Foreskin fibroblast (primary cell): ENCODE measurements at places on chromosomes 2 and 18.

- no peak for DNase-seq
These were observed 181.7 kb upstream of the CRIM1 start for GRCh38 chr2:36173760-36174404.

- DNase-seq, result no peak
These were observed 19.2 kb downstream of the RALB start for GRCh38 chr2:120271711-120272379.

DNA sequence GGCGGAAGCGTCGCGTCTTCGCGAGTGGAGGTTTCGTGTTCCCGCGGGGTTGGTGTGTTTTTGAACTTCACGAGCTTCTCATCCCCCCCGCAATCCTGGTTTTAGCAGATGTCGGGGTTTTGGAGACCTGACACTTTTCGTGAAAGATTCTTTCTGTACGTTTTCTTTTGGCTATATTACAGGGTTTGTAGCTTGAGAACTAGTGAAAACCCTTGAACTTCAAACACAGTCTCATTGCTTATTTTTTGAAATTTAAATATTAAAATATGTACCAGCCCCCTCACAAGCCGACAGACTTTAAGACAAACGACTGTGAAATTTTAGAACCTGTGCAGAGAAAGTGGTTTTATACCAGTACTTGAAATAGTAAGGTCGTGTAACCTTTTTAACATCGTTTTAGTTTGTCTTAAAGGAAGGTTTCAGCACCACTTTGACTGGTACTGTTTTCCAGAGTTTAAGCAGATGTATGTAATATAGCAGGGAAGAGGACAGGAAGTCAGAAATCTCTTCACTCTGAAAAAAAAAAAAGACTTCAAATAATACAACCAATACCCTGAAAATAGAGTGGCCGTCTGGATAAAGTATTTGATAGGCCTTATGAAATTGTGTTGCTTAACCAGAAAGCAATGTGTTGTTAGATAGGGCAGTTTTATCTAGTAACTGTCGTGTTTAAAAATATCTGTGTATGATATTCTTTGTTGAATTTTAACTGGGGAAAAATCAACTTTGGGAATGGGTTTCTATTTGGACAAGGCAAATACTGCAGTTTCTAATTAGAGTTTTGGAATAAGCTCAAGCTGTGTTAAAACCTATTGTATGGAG lies 1.4 kb downstream of the SPATS2L start:
- DNase-seq, result peak; percentile 62

DNA sequence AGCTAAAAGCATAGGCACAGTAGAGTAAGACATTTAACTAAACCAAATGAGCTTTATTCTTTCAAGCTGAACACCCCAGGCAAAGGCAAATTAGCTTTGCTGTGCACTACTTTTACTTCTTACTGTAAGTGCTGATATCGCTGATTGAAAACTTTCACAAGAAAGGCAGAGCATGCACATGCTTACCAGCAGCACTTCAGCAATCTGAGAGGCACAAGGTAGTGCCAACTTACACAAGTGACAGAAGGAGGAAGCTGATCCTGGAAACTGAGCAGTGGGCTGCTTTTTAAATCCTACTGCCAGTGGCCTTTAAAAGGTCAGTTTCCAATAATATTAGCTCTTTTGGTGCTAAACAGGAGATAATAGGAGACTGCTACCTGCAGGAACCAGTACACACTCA lies 43.9 kb downstream of the LANCL1 start:
- DNase-seq, result no peak

GRCh38 chr2:22483036-22483435 lies 901.9 kb upstream of the KLHL29 start:
- no peak for DNase-seq

GRCh38 chr2:60549238-60549927 lies 4.1 kb downstream of the BCL11A start:
- peak; percentile 51 for DNase-seq

- peak; percentile 3 for DNase-seq
These were observed 75.8 kb downstream of the CCDC148 start for GRCh38 chr2:158380746-158381145.

DNA sequence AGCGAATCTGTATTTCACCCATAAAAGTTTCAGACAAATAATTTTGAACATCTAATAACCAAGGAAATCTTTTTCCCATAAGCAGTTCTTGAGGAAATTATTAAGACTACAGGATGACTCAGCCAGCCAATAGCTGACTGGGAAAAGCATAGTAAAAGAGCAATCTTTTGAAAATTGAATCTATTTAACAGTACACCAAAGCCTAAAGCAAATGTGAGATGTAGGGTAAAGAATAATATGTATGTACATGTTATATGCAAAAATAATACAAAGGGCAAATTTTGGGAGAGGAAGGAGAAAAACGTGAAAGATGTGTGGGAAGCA lies 12.6 kb upstream of the KDSR start:
- DNase-seq, result peak; percentile 29

DNA sequence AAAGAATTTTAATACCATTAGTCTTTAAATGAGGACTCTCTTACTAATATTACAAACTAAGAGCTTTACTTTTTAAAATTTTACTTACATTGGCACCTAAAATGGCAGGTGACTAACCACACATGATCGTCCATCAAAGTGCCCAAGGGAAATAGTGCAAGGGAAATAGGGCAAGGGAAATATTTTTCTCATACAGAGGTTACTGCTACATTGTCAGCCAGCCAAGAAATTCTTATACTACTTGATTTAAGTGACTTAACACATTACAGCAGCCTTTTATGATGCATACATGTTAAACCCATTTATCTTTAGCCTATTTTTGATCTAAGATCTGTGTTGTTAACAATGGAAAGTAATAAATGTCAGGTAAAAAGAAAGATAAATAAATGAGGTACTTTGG lies 587.2 kb upstream of the PKDCC start:
- DNase-seq, result no peak

GRCh38 chr2:111623380-111623779 lies 260.6 kb downstream of the ANAPC1 start:
- DNase-seq, result no peak

DNA sequence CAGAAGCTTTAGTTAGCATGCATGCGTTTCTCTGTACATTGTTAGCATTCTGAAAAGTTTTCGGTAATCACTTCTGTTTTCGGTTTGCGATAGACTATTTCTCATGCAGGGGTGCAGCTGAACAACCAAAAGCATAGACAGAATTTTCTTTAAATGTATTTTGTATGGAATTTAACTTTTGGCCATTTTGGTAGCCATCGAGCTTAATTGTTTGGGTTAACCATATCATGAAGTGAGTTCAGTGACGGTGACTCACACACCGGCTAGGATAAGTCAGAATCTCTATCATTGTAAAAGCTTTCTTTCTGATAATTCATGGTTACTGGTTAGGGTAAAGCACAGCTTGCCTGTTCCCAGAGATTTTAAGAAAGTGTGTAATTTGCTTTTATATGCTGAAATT lies 107.2 kb downstream of the CD226 start:
- no peak for DNase-seq

DNA sequence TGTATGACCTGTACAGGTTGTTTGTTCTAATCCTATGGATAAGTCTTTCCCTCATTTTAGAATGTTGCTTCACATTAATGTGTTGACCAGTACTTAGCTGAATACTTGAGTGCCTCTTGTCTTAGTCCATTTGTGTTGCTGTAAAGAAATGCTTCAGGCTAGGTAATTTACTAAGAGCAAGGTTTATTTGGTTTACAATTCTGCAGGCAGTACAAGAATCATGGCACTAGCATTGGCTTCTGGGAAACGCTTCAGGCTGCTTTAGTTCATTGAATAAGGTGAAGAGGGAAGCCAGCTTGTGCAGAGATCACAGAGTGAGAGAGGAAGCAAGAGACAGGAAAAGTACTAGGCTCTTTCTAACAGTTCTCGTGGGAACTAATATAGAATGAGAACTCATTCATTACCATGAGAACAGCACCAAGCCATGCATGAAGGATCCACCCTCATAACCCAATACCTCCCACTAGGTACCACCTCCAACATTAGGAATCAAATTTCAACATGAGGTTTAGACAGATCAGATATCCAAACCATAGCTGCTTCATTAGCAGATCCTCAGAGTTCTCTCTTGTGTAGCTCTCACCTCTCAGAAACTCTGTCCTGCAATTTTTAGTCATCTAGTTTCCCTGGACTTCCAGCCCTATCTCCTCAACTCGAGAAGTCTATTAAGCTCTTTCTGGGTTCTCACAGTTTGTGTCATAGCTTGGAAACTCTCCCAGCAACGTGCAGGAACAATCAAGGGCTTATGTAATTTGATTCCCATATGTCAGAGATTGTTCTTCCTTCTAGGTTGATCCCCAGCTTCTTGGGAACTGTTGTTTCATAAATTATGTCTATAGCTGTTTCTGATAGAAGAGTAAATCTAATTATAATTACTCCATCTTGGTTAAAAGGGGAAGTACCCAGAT lies 2082.3 kb upstream of the CELF4 start:
- peak; percentile 91 for DNase-seq

DNA sequence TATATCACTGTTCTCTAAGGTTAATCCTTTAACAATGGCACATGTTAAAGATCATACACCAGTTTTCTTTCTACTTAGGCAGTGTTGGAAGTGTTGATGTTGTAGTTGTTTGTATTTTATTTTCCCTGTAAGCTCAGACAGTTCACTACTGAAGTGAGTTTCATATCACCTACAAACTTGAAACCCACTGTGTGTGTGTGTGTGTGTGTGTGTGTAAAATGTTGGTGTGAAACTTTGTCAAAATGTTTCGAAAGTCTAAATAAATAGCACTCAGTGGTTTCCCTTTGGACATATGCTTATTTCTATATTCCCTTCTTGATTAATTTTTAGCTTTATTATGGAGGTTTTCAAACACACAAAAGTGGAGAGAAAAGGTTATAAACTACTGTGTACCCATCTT lies 79.8 kb upstream of the CAVIN2 start:
- no peak for DNase-seq

DNA sequence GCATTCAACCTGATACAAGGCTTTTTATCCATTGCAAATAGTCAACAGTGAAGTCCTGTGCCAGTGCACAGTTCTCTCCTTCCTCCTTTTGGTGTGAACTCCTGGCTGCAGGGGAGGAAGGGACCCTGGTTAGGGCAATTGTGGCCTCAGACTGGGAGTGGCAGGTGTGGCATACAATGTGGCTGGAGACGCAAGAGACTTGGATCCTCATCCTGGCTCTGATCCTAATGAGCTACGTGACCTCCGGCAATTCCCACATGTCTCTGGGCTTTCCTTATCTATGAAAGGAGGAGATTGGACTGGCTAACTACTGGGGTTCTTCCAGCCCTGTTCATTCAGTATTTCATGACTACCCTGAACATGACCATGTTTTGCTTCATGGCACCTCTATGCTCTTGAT lies 10.5 kb upstream of the IL1A start:
- no peak for DNase-seq

- no peak for DNase-seq
These were observed 129.6 kb upstream of the NOL4 start for GRCh38 chr18:34354351-34354750.

GRCh38 chr2:97747716-97748115 lies 34.3 kb downstream of the ZAP70 start:
- DNase-seq, result peak; percentile 30

DNA sequence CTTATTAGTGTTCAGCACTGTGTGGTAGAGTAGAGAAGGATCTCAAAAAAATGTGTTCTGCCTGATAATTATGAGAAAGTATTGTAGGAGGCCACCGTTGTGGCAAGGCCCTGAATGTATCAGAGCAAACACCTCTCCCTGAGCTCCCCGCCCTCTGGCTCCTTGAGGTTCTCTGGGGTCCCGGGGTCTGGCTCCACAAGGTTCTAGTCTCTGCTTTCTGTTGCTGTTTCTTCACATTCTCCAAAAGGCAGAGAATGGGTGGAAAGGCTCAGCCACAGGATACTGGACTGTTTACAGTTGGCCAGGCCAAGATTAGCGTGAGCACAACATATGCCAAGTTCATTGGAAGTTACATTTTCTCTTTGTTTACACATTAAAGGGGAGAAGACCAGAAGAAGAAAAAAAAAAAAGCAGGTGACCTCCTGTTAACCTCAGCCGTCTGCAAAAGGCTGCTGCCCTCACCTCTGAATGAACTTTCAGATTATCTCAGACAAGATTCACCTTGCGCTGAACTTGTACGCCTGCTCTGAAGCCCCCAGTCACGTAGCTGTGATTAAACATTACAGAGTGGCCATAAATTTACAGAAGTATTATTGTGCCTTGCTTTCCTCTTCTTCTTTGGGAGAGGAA lies 56.6 kb upstream of the CYP26B1 start:
- no peak for DNase-seq

GRCh38 chr2:241237949-241238371 lies 49.5 kb downstream of the ANO7 start:
- no peak for DNase-seq

DNA sequence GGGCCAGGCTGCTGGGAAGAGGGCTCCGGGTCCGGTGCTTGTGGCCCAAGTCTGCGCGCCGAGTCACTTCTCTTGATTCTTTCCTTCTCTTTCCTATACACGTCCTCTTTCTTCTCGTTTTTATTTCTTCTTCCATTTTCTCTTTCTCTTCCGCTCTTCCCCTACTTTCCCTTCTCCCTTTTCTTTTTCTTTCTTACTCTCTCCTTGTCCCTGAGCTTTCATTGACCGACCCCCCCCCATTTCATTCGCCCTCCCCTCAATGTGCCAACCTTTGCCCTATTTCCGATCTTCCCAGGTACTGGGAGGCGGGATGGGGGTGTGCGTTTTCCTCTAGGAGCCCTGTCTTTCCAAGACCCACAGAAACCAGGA lies 1.8 kb downstream of the ONECUT2 start:
- no peak for DNase-seq

DNA sequence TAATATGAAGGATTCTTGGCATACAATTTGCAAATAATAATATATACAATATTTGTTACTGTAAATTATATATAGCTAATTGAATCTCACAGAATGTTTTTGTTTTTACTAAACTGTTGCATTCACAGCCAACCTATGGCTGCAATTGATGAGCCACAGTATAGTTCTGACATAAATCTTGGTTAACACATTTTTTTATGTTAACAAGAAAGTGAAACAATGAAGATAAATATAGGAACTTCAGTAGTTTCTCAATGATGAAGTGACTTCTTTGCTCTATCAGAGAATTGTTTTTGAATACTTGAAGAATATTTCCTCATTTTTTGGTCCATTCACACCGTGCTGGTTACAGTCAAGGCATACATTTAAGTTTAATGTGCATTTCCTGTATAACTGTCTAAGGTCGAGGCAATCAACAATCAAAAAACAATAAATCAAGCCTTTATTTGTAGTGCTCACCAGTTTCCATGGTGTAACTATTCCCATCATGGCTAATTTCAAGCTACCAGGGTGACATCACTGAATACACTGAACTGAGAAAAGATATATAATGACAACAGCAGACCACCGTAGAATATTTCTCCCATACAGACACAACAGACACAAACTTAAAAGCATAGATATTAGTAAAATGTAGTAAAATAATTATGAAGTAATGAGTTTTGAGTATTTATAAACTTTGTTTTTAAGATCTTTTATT lies 12.9 kb upstream of the ETAA1 start:
- DNase-seq, result no peak

DNA sequence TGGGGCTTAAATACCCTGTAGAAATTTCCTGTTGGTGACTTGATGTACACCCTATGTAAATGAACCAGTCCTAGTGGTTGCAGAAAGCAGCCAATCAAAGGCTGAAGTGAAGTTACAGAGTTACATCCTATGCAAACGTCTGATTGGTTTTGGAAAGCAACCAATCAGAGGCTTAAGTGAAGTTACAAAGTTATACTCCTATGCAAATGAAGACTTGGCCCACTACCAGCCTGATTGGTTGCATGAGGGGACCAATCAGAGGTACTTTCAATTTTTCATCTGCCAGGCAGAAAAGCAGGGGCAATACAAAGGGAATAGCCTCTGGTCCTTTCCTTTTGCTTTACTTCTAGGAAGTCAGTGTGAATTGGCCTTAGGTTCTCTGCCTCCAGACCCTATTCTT lies 13.6 kb upstream of the ZNF397 start:
- DNase-seq, result no peak
